ENCODE measurements at places on chromosomes 2 and 18. TPM values are rescaled to one million over a fixed set of nuclear protein-coding genes. Genes with fewer than 3 reads are reported as not detected.

REG1B gene
- 3.4 TPM for total RNA-seq

CD28 gene
- 3.8 TPM for total RNA-seq

TUBA3E gene
- not detected for total RNA-seq

EGR4 gene
- not detected for total RNA-seq

MYO7B gene
- 0.67 TPM for total RNA-seq

GPN1 gene
- total RNA-seq = 18.3 TPM

POTEF gene
- not detected for total RNA-seq

POMC gene
- 2.2 TPM for total RNA-seq

GKN2 gene
- not detected for total RNA-seq

FLACC1 gene
- total RNA-seq = 4.3 TPM

PAIP2B gene
- total RNA-seq = 3.8 TPM

SLC14A1 gene
- 1.4 TPM for total RNA-seq

HOXD10 gene
- 10.1 TPM for total RNA-seq

LIPG gene
- total RNA-seq = 1.7 TPM

UGT1A3 gene
- not detected for total RNA-seq

ITGB1BP1 gene
- 143 TPM for total RNA-seq

CROCC2 gene
- total RNA-seq = 0.09 TPM

DSG1 gene
- not detected for total RNA-seq

POTEC gene
- not detected for total RNA-seq

KCNG2 gene
- total RNA-seq = 0.38 TPM

SERPINB11 gene
- not detected for total RNA-seq

RESP18 gene
- not detected for total RNA-seq

LRRC30 gene
- total RNA-seq = not detected

STPG4 gene
- not detected for total RNA-seq

HPCAL1 gene
- 21.6 TPM for total RNA-seq

FAM237A gene
- total RNA-seq = not detected

CYP26B1 gene
- 5.1 TPM for total RNA-seq

ACVR1 gene
- total RNA-seq = 70.3 TPM

TMEM200C gene
- 3.9 TPM for total RNA-seq

DNPEP gene
- 41.9 TPM for total RNA-seq

ANKRD30B gene
- total RNA-seq = not detected

RGPD5 gene
- 53.6 TPM for total RNA-seq

GPBAR1 gene
- total RNA-seq = 1.2 TPM

YES1 gene
- total RNA-seq = 28.7 TPM

PROC gene
- not detected for total RNA-seq
